Iris pigment epithelial cell (primary cell): ENCODE measurements at places on chromosomes 3 and 15.

DNA sequence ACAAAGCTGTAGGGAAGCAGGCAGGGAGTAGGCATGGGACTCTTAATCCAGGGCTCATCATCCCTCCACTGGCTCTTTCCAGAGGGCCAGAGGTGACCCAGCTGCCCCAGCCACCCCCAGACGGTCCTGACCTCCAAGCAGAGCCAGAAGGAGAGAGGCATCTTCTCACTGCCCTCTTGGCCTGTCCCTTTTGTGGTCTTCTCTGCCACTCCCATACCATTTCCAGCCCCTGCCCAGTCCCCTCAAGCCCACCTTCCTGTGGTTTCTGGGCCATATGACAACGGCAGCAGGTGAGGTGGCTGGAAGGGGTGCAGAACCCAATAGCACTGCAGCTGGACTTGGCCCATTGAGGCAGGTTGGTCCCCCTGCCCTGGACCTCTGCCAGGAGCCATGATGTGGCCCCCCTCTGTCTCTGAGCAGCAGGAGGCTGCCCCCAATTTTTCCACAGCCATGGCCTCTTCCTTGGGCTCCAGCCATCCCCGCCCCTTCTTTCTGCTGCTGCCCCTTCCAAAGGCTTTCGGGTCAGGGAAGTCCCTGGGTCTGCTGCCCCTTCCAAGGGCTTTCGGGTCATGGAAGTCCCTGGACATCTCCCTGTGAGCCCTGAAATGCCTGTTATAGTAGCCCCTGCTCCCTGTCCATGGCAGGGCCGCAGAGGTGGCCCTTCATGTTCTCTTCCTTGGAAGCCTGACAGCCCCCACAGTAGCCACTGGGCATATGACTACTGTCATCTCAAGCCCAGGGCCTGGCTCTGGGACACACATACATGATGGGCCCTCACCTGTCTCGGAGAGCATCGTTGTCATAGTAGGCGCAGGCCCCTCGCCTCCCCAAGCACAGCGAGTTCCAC, 39.5 kb upstream of the RAB6B start:
- DNase-seq = no peak

GRCh38 chr15:81619002-81619401, 245.0 kb upstream of the TMC3 start:
- no peak for DNase-seq

DNA sequence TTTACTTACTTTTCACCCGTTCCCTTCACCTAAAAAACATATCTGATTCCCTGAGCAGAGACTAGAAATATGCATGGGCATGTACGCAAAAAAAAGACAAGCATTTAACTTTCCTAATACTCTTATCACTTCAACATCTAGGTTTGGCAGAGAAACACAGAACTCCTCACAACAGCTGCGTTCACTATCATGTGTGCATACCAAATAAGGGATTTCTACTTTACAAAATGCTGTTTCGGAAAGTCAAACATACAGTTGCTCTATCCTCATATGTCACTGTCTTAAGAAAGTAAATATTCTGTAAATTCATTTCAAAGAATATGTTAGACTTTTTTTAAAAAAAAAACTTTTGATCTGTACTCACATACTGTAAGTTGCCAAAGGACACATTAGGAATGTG, 65.1 kb upstream of the CBLB start:
- DNase-seq = peak; percentile 77

- no peak for DNase-seq
These were observed 52.1 kb downstream of the BSN start for GRCh38 chr3:49606427-49606826.

- peak; percentile 49 for DNase-seq
These were observed 34.5 kb downstream of the ICE2 start for GRCh38 chr15:60444289-60444912.

GRCh38 chr3:165211721-165212120, 15.5 kb upstream of the SLITRK3 start:
- no peak for DNase-seq

DNA sequence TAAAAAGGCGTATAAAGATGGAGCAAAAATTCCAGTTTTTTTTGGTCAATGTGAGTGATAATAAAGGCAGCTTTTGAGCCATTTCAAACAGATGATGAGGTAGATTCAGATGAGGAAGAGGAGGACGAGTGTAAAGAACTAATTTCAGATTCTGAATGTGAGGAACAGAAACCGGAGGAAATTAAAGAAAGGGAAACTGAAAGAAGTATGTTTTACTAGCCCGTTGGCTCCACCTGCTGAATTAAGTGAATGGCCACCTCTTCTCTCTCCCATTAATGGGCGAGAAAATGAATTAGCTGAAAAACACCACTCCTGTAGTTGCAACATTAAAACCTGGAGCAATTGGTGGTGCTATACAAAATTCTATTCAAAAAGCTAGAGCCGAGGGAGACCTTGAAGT, 55.4 kb downstream of the CYP19A1 start:
- DNase-seq = no peak

- no peak for DNase-seq
These were observed 59.6 kb downstream of the PIAS1 start for GRCh38 chr15:68113751-68114150.

DNA sequence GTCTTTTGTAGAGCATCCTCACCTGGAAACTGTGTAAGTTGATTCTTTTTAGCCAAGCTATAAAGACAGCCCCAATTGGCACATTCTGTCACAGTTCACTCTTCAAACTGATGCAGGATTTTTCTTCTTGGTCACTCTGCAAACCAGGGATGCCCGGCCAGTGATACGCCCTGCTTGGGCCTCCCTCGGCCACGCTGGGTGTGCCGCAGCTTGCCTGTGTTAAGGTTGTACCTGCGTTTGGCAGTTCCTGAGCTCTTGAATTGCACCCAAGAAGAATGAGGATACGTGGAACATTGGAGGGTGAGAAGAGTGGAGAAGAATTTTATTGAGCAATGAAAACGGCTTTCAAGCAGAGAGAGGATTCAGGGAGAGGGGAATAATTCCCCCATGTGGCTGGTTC, 49.9 kb downstream of the PSMD6 start:
- DNase-seq = no peak

- DNase-seq = no peak
These were observed 17.1 kb downstream of the UMPS start for GRCh38 chr3:124747111-124747981.

DNA sequence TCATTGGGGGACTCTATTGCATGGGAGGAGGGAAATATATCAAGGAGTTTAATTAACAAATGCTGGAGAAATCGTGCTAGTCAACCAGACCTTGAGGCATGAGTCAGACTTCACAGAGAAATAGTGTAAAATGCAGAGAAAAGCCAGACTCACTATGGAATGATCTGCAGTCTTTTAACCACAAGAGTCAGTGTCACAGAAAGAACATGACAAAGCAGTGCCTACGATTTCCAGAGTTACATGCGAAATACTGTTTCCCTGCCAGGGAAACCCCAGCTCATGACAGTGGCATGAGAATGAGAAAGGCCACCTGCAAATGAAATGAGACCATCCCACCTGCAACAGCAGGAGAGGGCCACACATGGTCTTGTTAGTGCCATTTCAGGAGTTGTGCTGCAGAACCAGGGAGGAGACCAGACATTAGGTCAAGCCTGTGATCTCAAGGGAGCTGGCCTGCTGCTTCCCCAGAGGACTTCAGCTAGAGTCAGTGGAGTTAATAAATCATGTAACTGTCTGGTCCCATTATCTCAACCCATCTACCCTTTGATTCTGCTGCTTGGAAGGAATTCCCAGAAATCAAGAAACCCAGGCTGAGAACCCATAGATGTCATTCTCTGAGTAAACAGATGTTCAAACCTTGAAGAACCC, 79.0 kb downstream of the ERC2 start:
- no peak for DNase-seq

GRCh38 chr3:158808697-158809096, 6.8 kb downstream of the MFSD1 start:
- peak; percentile 85 for DNase-seq

GRCh38 chr15:40769274-40770146, at the start of gene C15orf62:
C15orf62 (plus strand) TSS chr15:40769980; CDS start chr15:40770496, 516 bp downstream.
- DNase-seq = peak; percentile 66

- no peak for DNase-seq
These were observed 7.9 kb upstream of the MRAS start for GRCh38 chr3:138340511-138340910.

GRCh38 chr3:5055357-5056110, 66.6 kb upstream of the ARL8B start:
- DNase-seq = no peak

DNA sequence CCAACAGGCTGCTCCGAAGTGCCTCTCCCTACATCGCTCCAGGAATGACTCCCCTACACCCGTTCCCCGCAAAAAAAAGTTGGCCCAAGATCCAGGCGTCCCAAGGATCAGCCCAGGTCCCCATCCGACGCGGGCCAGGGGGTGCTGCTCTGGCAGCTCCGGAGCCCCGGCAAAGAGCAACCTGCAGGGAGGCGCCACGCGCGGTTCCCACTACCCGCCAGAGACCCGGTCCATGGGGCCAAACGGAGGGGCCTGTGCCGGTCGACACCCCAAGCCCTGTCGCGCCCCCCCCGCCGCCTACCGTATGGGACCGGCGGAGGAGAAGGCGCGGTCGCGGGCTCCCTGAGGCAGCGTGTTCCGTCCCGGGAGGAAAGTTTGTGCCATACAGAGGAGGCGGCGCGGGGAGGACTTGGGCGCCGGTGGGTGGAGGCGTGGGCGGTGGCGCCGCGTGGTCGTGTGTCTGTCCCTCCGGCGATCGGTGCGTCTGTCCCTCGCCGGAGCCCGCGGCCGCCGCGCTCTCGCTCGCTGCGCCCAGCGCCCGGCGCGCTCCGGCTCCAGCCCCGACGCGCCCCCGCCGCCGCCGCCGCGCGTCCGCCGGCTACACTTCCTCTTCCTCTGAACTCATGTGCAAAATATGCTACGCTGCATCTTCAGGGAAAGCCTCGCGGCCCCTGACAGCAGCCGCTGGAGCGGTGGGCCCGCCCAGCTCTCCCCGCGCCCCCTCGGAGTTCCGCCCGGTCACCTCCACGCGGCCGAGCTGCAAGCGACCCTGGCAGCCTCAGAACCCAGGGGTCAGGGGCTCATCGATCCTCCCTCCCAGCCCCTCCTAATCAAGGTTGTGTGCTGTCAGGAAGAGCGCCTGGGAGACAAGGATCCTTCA, at the start of gene RFTN1:
RFTN1 (minus strand) TSS at position 559 of the 880 bp plus-strand sequence. CDS start 19,830 bp downstream, outside the sequence.
- DNase-seq = peak; percentile 78

DNA sequence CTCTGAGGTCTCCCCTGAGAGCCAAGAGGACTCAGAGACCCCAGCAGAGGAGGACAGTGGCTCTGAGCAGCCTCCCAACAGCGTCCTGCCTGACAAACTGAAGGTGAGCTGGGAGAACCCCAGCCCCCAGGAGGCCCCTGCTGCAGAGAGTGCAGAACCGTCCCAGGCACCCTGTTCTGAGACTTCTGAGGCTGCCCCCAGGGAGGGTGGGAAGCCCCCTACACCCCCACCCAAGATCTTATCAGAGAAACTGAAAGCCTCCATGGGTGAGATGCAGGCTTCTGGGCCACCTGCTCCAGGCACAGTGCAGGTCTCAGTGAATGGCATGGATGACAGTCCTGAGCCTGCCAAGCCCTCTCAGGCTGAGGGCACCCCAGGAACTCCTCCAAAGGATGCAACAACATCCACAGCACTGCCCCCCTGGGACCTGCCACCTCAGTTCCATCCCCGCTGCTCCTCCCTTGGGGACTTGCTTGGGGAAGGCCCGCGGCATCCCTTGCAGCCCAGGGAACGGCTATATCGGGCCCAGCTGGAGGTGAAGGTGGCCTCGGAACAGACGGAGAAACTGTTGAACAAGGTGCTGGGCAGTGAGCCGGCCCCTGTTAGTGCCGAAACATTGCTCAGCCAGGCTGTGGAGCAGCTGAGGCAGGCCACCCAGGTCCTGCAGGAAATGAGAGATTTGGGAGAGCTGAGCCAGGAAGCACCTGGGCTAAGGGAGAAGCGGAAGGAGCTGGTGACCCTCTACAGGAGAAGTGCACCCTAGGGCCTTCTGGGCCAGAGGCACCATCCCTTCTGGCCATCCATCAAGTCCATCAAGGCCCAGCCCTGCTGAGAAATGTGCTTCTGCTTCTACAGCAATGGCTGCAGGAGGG, 23.6 kb downstream of the PLEKHO2 start:
- no peak for DNase-seq

DNA sequence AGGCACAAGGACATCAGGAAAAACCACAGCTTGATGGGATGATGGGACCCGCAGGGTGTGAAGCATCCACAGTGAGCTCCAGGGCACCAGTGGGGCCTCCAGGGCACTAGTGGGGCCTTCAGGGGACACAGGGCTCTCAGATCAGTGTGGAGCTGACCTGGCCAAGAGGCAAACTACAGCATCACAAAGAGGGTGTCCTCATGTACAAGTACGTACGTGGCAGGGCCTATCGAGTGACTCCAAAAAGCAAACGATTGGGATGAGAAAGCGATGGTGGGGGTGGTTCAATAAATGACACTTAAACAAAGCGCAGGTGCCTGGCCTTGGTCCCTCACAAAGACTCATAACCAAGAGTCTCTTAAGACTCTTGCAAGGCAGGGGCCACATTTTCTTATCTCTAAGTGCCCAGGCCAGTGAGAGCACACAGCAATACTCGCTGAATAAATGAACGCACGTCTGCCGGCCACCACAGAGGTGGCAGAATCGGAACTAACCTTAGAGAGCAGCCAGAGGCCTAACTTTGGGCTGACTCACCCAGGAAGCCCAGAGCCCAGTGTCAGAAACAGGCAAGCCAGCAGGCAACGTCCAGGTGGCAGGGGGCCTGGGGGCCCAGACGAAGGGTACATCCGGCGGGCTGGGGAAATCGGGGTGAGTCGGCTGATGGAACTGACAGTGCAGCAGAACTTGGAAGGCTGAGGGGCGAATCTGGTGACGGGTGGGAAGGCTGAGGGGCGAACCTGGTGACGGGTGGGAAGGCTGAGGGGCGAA, 8.7 kb downstream of the PCSK6 start:
- DNase-seq = no peak

GRCh38 chr3:16839271-16840100, 45.3 kb upstream of the PLCL2 start:
- no peak for DNase-seq

DNA sequence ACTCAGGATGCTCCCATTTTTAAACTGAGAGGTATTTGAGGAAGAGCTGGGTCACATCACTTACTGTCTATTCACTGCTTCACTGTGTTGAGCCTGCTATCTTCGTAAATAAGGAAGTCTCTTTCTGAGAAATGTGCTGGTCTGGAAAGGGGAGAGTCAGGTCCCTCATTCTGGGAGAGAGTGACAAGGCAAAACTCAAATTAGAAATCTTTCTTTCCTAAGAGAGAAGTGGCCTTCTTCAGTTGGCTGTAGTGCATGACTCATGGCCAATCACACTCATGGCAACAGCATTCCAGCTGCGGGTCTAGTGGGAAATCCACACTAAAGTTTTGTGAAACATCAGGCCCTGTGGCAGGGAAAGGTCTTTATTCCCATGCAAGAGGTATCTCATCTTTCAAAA, 11.5 kb upstream of the TIMP4 start:
- peak; percentile 73 for DNase-seq

DNA sequence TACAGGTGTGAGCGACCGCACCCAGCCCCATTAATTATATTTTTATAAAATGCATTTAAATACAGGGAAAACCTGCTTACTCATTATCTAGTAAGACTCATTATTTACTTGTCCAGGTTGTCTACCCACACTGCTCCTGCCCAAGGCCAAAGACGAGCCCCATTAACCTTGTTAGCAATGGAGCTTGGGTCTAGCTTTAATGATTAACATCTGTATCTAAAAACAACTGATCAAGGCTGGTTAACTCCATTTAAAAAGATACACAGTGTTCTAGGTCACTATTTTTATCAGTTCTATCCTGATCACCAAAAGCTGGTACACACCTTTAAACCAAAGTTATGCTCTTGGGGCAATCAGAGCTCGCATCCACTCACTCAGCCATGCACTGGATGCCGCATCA, 10.4 kb upstream of the NCKIPSD start:
- DNase-seq = no peak

- peak; percentile 100 for DNase-seq
These were observed 76.7 kb downstream of the CBLB start for GRCh38 chr3:105791919-105792786.

GRCh38 chr3:116473602-116474001, 28.3 kb upstream of the LSAMP start:
- peak; percentile 18 for DNase-seq
